ENCODE measurements at places on chromosomes 7 and 10. TPM values are rescaled to one million over a fixed set of nuclear protein-coding genes. Genes with fewer than 3 reads are reported as not detected.

- H3K36me3 ChIP-seq, result no peaks in the 10 kb centered on the region
- no peaks in the 10 kb centered on the region for H3K27me3 ChIP-seq
- H3K4me3 ChIP-seq, result no peak overlapping the region
- H3K27ac ChIP-seq, result no peak overlapping the region
These were observed 85.5 kb upstream of the LRRN3 start for GRCh38 chr7:111005445-111005844.

DNA sequence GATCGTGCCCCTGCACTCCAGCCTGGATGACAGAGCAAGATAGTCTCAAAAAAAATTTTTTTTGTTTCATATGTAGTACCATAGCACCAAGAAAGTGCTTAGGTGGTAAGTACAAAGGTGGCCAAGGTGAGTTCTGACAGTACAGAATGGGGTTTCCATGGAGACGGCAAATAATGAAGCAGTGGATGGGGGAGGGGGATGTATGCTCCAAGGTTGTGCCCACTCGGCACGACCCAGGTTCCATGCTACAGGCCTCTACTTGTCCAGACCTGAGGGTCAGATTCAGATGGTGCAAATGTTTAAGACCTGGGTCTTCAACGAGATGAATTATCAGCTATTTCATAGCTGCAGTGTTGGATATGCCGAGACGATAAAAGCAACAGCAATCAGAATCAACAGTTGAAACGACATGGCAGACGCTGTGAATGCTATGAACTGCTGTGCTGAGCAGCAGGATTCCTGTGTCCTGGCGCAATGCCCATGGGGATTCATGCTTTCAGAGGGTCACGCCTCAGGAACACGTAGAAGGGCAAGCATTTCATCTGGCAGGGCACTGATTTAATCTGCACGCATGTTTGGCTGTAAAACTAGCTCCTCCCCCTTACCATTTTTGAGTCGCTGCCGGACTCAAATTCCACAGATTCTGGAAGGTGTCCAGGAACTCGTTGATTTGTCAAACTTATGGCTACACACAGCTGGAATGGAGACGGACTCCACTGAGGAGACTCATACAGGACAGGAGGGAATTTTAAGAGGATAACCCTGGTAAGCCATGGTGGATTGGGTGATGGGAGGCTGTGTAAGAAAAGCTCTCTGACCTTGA is 256.5 kb downstream of the FRMD4A start:
- DNase-seq, result peak; percentile 95
- H3K4me3 ChIP-seq, result peak overlapping the region; percentile 49
- peaks cover 13% of the 10 kb centered on the region for H3K4me1 ChIP-seq
- H3K27me3 ChIP-seq, result no peaks in the 10 kb centered on the region
- peak overlapping the region; percentile 82 for H3K27ac ChIP-seq

PIP gene
- total RNA-seq, result not detected

DNA sequence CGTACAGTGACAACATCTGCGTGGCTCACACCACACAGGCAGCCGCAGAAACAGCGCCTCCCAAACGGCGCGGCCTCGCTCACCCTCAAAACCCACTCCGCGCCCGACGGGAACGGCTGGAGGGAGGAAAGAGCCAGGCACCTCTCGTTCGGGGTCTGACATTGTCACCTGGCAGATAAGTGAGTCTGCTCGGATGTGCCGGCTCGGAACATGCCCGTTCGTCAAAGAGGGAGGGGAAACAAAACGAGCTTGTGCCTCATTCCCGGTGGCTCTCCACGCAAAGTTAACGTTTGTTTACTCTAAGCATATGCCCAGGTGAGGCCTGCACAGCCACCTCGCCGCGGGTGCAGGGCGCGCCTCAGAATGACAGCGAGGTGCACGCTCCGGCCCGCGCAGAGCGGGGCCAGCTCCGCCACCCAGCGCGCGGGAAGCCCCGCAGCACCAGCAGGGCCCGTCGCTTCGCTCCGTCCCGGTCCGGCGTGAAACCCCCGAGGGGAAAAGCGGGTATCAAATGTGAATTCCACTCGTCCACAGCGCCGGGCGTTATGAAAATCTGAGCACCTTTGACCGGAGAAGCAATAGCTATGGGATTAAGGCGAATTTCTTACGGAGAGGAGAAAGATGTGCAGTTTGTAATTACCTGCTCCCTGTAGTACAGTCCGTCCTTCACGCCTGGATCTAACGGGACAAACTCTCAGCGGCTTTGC is 13.1 kb downstream of the CNPY1 start:
- H3K27me3 ChIP-seq, result peaks cover 47% of the 10 kb centered on the region
- DNase-seq, result no peak
- no peak overlapping the region for H3K27ac ChIP-seq
- H3K4me3 ChIP-seq, result peak overlapping the region; percentile 58
- no peaks in the 10 kb centered on the region for H3K36me3 ChIP-seq
- peaks cover 20% of the 10 kb centered on the region for H3K4me1 ChIP-seq

DNA sequence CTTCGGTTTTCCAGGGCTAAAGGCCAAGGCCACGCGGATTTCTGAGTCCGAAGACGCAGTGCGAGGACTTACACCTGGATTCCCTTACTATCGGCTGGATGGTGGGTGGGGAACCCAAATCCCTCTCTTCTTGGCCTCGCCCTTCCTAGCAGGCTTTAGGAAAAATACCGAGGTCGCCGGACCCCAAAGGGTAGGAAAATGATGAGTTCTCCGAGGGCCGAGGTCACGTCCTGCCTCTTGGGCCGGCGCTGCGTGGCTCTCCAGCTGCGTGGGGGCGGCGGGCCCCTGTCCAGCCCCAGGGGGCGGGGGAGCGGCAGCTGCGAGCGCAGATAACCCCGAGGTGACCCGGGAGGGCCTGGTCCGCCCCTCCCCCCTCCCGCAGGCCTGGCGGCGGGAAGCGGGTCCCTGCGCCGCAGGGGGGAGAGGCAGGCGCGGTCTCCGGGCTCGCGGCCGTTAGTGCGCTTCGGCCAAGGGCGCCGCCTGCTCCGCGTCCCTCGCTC is 805 bp upstream of the HMX3 start:
- H3K27me3 ChIP-seq, result peaks cover 54% of the 10 kb centered on the region
- H3K27ac ChIP-seq, result no peak overlapping the region
- H3K4me1 ChIP-seq, result peaks cover 14% of the 10 kb centered on the region
- no peak overlapping the region for H3K4me3 ChIP-seq
- H3K36me3 ChIP-seq, result no peaks in the 10 kb centered on the region
- DNase-seq, result no peak

DNA sequence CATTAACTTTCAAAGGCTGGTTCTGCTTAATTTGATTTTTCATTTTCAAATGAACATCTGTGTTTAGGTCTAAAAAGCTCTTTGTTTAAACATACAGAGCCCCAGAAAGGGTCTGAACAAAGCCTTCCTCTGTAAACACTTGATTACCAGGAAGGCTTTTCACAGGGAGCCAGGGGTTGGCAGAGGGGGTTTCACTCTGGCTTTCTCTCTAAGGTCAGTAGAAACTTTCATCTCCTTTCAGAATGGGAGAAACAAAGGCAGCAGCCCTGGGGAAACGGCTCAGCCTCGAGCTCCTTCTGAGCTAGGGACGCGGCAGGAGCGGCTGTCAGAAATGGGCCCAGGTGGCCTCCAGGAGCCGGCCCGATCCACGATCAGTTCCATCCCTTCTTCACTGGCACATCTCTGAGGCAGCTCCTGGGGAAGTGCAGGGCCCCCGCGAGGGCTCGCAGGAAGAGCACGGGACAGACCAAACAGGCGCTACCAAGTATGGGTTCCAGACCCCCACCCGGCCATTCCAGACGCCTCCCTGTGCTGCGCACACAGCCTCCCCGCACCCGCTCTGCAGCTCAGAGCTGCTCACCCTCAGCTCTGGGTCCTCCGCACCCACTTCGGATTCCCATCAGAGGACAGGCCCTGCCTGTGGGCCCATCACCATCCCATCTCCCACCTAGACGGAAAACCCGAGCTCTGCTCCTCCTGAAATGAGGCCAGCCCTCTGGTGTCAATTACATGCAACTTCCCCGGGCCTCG is 124.1 kb downstream of the MAD1L1 start:
- no peak for DNase-seq
- H3K27me3 ChIP-seq, result no peaks in the 10 kb centered on the region
- no peaks in the 10 kb centered on the region for H3K36me3 ChIP-seq
- H3K27ac ChIP-seq, result no peak overlapping the region

DNA sequence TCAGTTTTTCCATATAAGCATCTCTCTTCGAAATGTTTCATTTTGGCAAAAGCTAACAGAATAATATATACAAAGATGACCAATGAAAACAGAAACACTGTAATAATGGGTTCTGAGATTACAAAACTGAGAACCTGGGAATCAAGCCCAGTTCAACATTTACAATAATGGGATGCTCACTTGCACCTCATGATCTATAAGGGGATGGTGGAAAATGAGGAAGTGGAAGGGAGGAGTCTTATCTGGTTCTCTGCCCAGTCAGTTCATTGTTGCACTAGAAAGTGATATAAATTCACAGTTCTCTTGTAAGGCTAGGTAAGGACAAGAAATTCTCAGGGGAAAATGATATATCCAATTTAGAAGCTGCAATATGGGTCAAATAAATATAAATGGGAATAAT is 31.7 kb upstream of the RHOBTB1 start:
- H3K4me3 ChIP-seq, result no peak overlapping the region
- H3K36me3 ChIP-seq, result no peaks in the 10 kb centered on the region
- H3K4me1 ChIP-seq, result peaks cover 64% of the 10 kb centered on the region
- H3K27me3 ChIP-seq, result no peaks in the 10 kb centered on the region
- no peak for DNase-seq

MYO1G gene
- 0.17 TPM for total RNA-seq

DNA sequence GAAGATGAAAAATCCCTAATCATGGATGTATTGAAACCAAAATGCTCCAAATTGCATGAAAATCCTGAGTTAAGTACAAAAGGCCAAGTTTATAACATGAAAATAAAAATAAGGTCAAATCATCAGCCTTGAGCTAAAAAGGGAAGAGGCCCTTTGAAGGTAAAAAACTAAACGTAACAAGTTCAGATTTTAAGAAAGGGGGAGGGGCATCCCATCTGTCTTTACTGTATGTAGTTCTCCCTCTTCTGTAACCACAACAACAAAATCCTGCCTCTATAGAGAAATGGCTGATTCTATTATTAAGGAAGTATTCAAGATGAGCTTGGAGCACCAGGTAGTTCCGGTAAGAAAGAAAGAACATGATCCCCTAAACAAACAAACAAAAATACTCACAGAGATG is 64.7 kb downstream of the TPK1 start:
- H3K27me3 ChIP-seq, result no peaks in the 10 kb centered on the region
- no peak overlapping the region for H3K4me3 ChIP-seq
- no peak overlapping the region for H3K27ac ChIP-seq
- no peaks in the 10 kb centered on the region for H3K36me3 ChIP-seq
- no peaks in the 10 kb centered on the region for H3K4me1 ChIP-seq
- DNase-seq, result no peak

CALML3 gene
- not detected for total RNA-seq

PWWP2B gene
- 41.5 TPM for total RNA-seq

- DNase-seq, result no peak
- H3K27ac ChIP-seq, result no peak overlapping the region
- H3K36me3 ChIP-seq, result no peaks in the 10 kb centered on the region
- no peaks in the 10 kb centered on the region for H3K4me1 ChIP-seq
- no peaks in the 10 kb centered on the region for H3K27me3 ChIP-seq
- no peak overlapping the region for H3K4me3 ChIP-seq
These were observed 14.5 kb downstream of the UBE3C start for GRCh38 chr7:157153260-157153659.

EFCAB10 gene
- 0.18 TPM for total RNA-seq

DNA sequence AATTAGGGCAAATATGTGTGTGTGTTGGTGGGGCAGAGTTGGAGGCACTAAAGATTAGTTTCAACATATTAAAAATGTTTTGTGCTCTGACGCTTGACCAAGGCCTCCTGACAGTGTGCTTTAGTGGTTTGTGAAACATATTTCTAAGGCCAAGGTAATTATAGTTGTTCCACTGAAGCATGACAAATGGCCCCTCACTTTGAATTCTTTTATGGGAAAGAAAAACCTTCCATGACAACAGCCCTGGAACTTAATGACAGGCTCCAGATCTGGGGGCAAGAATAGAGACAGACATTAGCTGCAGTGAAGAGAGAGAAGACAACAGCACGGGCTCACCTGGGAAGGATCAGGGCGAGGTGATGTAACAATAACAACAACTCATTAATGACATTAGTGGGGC is 155.8 kb downstream of the CHN2 start:
- no peak for DNase-seq
- no peaks in the 10 kb centered on the region for H3K36me3 ChIP-seq
- no peaks in the 10 kb centered on the region for H3K27me3 ChIP-seq
- H3K27ac ChIP-seq, result no peak overlapping the region
- no peaks in the 10 kb centered on the region for H3K4me1 ChIP-seq

DNA sequence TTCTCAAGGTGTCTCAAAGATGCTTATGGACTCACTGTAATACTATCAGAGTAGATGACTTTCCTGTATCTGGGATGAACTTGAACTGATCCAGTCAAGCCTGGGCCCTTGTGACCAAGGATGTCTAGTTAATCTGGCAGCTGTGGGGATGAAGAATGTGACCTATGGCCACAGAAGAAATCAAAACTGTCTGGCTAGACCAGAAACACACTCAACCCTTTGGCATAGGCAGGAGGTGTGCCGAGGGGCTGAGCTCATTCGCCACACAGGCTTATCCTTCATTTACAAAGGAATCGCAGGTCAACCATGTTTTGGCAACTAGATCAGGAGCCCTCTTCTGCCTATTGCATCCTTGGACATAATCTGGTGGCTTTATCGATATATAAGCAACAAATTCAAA is 110.6 kb downstream of the ATXN7L1 start:
- peaks cover 32% of the 10 kb centered on the region for H3K4me1 ChIP-seq
- DNase-seq, result no peak
- H3K4me3 ChIP-seq, result no peak overlapping the region
- H3K27me3 ChIP-seq, result no peaks in the 10 kb centered on the region

DNA sequence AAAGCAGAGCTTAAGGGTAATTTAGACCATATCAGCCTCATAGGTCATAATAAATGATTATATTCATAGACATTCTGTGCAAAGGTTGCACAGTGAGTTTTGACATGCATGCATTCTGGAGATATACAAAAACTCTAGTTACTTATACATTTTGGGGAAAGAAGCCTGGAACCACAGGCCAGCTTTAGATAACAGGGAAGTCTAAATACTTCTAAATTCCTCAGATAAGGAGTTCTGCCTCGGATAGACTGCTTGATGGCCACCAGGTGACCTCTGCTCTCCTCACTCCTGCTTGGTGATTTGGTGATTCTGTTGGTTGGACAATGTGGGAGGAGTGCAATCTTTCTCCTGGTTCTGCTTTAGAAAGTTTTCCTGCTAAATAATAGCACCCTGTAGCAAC is 77.9 kb downstream of the SGMS1 start:
- no peak overlapping the region for H3K4me3 ChIP-seq
- no peaks in the 10 kb centered on the region for H3K27me3 ChIP-seq
- no peak for DNase-seq
- no peaks in the 10 kb centered on the region for H3K4me1 ChIP-seq
- no peaks in the 10 kb centered on the region for H3K36me3 ChIP-seq
- no peak overlapping the region for H3K27ac ChIP-seq

DNA sequence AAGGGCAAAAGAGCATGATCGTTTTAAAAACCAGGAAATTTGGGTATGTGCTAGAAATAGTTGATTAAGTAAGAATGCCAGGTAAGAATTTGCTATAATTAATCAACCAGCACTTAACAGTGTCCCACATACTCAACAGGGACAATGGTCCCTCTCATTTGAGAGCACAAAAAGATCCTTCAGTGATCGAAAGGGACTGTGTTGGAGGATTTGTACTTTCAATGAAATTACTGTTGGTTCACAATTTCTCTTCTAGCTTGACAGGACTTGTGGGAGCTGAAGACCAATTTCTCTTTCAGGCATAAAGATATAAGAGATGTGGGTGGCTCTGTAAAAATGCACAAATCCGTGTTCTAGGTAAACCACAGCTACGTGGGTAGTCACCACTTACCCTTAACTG is 12.5 kb upstream of the PLEKHS1 start:
- H3K27ac ChIP-seq, result no peak overlapping the region
- DNase-seq, result no peak
- no peaks in the 10 kb centered on the region for H3K36me3 ChIP-seq
- H3K27me3 ChIP-seq, result no peaks in the 10 kb centered on the region
- H3K4me3 ChIP-seq, result no peak overlapping the region
